PC-9 (cell line): ENCODE measurements at places on chromosomes 3 and 15.

DNA sequence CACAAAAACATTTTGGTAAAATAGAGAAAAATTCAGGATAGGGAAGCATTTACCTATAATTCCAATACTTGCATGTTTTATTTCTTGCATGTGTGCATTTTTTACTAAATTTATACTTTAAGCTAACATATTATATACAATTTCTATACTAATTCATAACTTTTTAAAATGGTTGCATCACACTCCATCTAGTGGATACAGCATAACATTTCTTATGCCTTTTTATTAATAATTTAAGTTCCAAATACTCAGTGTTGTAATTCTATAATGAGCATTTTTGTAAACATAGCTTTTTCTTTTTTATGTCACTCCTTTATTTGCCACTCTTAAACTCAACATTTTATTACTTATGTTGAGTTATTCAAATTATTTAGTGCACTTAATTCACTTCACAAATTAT is 477.7 kb downstream of the ZBBX start:
- no peak for DNase-seq

GRCh38 chr15:56640127-56640526 is 93.2 kb downstream of the ZNF280D start:
- DNase-seq, result no peak

GRCh38 chr3:178129109-178129508 is 407.1 kb upstream of the KCNMB2 start:
- no peak for DNase-seq

GRCh38 chr15:25803541-25803940 is 59.6 kb downstream of the ATP10A start:
- no peak for DNase-seq

DNA sequence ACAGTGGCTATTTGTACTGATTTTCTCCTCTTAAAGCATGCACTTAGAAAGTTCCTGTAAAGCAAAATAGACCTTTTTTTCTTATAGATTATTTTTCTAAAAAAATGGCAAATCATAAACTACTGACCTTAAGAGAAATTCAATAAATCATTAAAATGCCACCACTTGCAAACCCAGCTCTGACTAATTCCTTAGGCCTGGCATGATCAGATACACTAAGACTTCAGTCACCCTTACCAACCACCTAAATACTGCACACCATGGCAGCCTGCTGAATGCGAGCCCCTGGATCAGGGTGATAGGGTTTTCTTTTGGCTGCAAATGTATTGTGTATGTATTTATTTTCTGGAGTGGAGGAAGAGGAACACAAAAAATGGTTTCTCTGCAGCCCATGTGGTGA is 370.6 kb upstream of the TBL1XR1 start:
- no peak for DNase-seq

GRCh38 chr3:187261541-187261969 is 30.0 kb downstream of the MASP1 start:
- DNase-seq, result no peak

- DNase-seq, result peak; percentile 69
Measured at GRCh38 chr3:196792771-196793170, 53.1 kb downstream of the PAK2 start.

DNA sequence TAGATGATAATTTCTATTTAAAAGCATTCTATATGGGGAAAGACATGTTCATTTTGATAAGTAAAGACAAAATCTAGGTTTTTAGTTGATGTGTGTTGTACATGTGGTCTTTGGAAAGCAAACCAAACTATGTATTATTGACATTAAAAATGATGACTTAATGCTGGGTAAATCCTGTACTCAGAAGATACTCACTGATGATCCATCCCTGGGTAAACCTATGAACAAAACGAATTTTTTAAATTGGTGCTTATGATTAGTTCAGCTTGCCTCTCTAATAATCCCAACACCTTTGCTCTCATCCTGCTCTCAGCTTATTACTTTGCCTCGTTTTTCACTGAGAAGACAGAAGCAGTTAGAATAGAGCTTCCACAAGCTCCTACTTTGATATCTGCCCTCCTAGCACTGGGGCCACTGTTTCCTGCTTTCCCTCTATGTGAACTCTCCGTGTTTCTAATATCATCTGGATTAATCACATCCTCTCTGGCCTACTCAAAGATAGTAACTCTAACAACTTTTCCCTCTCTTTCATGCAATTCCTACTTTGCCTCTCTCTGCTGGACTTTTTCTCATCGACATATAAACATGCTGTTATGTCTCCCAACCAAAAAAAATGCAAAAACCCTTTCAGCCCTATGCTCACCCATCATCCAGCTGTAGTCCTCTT is 29.3 kb downstream of the RARRES1 start:
- DNase-seq, result no peak

- no peak for DNase-seq
Measured at GRCh38 chr3:9688961-9689360, 14.7 kb upstream of the CPNE9 start.

- DNase-seq, result no peak
Measured at GRCh38 chr15:98277602-98278001, 317.1 kb downstream of the ARRDC4 start.

GRCh38 chr3:149585401-149585726 is 72.5 kb downstream of the WWTR1 start:
- no peak for DNase-seq

DNA sequence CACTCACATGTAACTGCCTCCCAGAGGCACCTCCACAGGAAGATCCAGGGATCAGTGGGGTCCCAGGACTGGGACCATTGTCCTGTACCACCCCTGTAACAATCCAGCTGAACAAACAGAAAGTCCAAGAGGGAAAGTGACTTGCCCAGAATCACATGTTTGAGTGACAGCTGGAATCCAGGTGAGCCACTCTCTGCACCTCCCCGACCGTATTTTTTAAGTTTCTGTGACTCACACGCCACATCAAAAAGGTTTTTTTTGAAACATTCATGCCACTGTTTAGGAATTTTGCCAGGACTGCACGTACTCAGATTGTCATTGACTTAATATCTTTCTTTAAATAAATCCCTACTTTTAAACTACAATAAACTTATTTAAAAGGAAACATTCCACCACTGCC is 9.8 kb upstream of the SLC6A1 start:
- DNase-seq, result no peak

GRCh38 chr3:61884794-61885193 is 323.4 kb downstream of the PTPRG start:
- no peak for DNase-seq

DNA sequence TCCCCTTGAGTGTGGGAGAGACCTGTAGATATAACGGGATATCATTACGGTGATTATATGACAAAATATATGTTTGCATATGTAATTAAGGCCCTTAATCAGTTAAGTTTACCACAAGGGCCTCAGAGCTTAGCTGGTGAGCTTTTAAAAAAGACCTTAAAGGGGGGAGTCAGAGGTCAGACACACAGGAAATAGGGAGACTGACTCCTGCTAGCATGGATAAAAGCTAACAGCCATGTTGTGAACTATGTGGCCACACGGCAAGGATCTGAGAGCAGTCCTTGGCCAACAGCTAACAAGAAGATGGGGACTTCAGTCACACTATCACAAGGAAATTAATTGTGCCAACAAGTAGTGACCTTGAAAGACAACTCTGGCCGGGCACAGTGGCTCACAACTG is 3.1 kb downstream of the STAG1 start:
- no peak for DNase-seq

DNA sequence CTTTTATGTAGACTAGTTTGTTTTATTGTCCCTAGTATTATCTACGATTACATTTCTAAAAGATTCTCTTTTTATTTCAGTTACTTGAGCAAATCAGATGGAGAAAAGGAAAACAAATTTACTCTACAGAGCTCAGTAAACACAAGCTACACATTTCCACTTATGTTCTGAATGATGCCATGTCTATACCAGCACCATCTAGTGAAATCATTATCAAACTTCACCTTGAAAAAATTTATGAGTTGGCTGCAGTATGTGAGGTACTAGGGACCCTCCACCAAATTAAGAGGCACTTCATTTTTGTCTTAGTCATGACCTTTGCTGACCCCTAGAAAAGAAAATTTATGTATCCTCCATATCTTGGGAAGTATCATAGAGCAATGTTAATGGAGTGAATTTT is 827.4 kb downstream of the SI start:
- DNase-seq, result no peak

DNA sequence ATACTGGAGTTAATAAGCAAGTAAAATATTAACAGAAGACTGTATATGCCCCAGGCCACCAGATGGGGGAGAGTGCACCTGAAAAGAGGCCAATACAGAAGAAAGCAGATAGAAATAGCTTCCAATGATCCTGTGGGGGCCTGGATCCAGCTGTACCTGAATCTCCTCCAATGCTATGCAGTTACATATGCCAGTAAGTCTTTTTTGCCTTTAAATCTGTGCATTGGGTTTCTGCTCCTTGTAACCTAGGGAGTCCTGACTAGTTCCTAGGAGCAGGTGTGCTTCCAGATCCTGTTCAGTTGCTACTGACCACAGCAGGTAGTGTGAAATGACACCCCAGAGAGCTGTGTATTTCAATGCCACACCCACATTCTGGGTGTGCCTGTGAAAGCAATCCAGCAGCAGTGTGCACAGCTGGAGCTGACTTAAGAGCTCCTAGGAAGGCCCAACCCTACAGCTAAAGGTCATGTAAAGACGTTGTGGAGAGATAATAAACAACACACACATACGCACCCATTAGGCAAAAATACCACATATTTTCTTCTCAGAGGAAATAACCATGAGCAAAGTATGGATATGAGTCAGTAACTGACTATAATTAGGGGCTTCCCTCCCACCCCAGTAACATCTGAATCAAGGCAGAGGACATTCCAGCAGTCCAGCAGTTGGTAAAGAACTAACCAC is 62.2 kb upstream of the AKAP13 start:
- DNase-seq, result peak; percentile 82

- no peak for DNase-seq
Measured at GRCh38 chr3:33355611-33356010, 78.4 kb downstream of the FBXL2 start.

GRCh38 chr15:69820819-69821218 is 276.9 kb downstream of the TLE3 start:
- no peak for DNase-seq

DNA sequence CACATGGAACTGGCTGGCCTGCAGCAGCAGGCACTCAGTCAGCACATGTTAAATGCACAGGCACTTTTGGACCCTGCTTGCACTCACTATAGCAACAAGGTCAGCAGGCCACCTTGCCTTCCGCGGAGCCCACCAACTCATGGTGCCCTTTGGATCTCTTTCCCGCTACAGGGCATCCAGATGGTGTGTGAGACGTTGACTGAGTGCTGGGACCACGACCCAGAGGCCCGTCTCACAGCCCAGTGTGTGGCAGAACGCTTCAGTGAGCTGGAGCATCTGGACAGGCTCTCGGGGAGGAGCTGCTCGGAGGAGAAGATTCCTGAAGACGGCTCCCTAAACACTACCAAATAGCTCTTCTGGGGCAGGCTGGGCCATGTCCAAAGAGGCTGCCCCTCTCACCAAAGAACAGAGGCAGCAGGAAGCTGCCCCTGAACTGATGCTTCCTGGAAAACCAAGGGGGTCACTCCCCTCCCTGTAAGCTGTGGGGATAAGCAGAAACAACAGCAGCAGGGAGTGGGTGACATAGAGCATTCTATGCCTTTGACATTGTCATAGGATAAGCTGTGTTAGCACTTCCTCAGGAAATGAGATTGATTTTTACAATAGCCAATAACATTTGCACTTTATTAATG is 85.0 kb downstream of the TGFBR2 start:
- DNase-seq, result no peak

DNA sequence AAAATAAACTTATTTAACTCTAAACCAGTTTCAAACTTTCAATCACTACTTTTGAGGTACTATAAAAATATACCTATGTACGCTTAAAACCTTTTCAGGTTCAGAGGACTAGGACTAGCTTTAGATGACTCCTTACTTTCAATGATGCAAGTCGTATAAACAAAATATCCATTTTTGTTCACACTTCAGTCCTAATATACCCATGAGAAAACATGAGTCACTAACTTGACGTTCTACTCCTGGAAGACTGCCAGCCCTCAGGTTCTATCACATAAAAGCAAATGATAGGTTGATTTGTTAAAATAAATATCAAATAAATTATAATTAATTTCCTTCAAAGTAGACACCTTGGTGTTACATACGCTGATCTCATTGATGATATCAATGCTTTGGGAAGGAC is 10.6 kb upstream of the P3H2 start:
- peak; percentile 31 for DNase-seq

- no peak for DNase-seq
Measured at GRCh38 chr3:24320601-24321000, 174.0 kb downstream of the THRB start.

- DNase-seq, result no peak
Measured at GRCh38 chr15:83695901-83696425, 42.0 kb downstream of the ADAMTSL3 start.

GRCh38 chr3:47980795-47981194 is 35.4 kb downstream of the MAP4 start:
- DNase-seq, result no peak

- no peak for DNase-seq
Measured at GRCh38 chr15:66780172-66780972, 78.3 kb downstream of the SMAD6 start.

DNA sequence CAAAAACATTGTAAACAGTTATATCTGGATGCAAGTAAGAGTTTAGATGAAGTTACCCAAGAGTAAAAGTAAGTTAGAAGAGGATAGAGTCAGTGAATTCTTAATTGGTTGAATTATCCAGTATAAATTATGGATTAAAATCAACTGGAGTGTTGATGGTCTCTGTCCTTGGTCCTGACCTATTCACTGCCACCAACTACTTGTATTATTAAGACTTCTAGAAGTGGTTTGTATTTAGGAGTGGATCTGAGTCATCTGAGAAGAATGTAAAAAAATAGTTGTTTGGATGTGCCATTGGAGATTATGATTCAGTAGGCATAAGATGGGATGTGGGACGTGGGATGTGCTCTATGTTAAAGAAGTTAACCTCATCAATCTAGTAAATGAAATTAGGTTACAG is 86.4 kb downstream of the SYNPR start:
- peak; percentile 36 for DNase-seq

GRCh38 chr15:69320977-69321554 is 22.4 kb downstream of the PAQR5 start:
- DNase-seq, result no peak

- DNase-seq, result peak; percentile 58
Measured at GRCh38 chr15:99925661-99926461, 192.6 kb upstream of the LYSMD4 start.

- no peak for DNase-seq
Measured at GRCh38 chr15:54011656-54012055, 33.4 kb downstream of the UNC13C start.

DNA sequence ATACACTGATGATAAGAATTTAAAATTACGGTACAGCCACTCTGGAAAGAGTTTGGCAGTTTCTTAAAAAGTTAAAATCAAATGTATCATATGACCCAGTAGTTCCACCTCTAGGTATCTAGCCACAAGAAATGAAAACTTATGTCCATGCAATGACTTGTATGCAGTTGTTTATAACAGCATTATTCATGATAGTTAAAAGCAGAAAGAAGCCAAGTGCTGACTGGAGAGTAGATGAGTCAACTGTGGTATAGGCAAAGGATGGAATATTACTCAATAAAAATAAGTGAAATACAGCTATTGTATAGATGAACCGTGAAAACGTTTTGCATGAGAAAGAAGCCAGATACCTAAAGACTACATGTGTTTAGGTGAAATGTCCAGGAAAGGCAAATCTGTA is 14.8 kb downstream of the GPR87 start:
- DNase-seq, result no peak
